ENCODE measurements at places on chromosomes 5 and 9. TPM values are rescaled to one million over a fixed set of nuclear protein-coding genes. Genes with fewer than 3 reads are reported as not detected.
A peak's percentile ranks its signal among the peaks of the same experiment; 100 is the strongest.

- no peak overlapping the region for H3K27ac ChIP-seq
- H3K27me3 ChIP-seq: no peaks in the 10 kb centered on the region
- H3K4me3 ChIP-seq: no peak overlapping the region
Measured at GRCh38 chr9:91219557-91219956, 142.2 kb downstream of the AUH start.

DNA sequence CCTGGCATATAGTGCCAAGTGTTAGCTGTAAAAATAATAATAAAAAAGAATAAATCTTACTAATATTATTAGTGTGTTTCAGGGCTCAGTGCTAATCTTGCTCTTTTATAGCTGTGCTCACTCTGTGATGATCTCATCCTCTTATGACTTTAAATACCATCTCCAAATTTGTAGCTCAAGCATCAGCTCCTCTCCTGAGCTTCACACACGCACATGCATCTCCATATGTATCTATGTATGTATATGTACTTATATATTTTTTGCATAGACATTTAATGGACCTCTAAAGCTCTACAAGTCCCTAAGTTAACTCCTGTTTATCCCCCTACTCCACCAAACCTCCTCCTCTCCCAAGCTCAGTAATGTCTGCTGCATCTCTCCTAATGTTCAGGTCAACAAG lies 170.8 kb upstream of the NR3C1 start:
- no peak for DNase-seq
- H3K27ac ChIP-seq: no peak overlapping the region
- H3K36me3 ChIP-seq: no peaks in the 10 kb centered on the region
- H3K27me3 ChIP-seq: no peaks in the 10 kb centered on the region
- no peaks in the 10 kb centered on the region for H3K4me1 ChIP-seq

The MOB3B gene
- 6.0 TPM for total RNA-seq

- peak overlapping the region; percentile 94 for H3K27ac ChIP-seq
- no peaks in the 10 kb centered on the region for H3K36me3 ChIP-seq
- no peaks in the 10 kb centered on the region for H3K27me3 ChIP-seq
- DNase-seq: no peak
Measured at GRCh38 chr9:14321517-14322130, 7.7 kb upstream of the NFIB start.

GRCh38 chr5:52915176-52915875 lies 73.8 kb upstream of the ITGA2 start:
- H3K27me3 ChIP-seq: no peaks in the 10 kb centered on the region
- H3K27ac ChIP-seq: no peak overlapping the region
- no peaks in the 10 kb centered on the region for H3K36me3 ChIP-seq
- H3K4me3 ChIP-seq: no peak overlapping the region
- H3K4me1 ChIP-seq: no peaks in the 10 kb centered on the region
- DNase-seq: peak; percentile 37

DNA sequence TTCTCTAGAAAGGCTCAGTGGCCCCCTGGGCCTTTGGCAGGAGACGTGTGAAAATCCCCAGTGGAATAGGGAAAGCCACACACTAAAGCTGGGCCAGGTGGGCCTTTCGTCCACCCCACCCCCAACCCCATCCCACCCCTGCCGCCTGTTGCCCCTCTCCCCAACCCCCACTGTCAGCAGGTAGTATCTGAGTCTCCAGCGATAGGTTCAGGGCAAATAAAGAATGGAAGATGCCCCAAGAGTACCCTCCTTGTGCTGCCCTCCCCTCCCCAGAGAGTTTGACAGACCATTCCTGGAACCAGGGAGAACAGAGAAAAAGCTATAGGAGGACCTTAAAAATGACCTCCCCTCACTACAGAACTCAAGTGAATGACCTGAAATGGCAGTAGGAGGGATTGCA lies 36.7 kb upstream of the UBE2D2 start:
- DNase-seq: no peak
- no peaks in the 10 kb centered on the region for H3K36me3 ChIP-seq
- H3K4me3 ChIP-seq: no peak overlapping the region
- no peak overlapping the region for H3K27ac ChIP-seq
- peaks cover 13% of the 10 kb centered on the region for H3K4me1 ChIP-seq
- H3K27me3 ChIP-seq: no peaks in the 10 kb centered on the region

The FGFR4 gene
- total RNA-seq: 63.9 TPM

The TMC1 gene
- total RNA-seq: not detected

The DAPK1 gene
- 152 TPM for total RNA-seq

Data from body of pancreas (tissue), 4 donors.